PC-3 (cell line): ENCODE measurements at places on chromosomes 12 and 14. TPM values are rescaled to one million over a fixed set of nuclear protein-coding genes. Genes with fewer than 3 reads are reported as not detected.

STK38L gene
- total RNA-seq: 19.4 and 32.3 TPM in 2 replicates

APAF1 gene
- total RNA-seq: 8.5 and 10.1 TPM in 2 replicates

IQSEC3 gene
- 0.11 TPM in 1 of 2 replicates, not detected in the other for total RNA-seq

TAS2R20 gene
- 0.11 and 0.46 TPM in 2 replicates for total RNA-seq

ART4 gene
- total RNA-seq: not detected in 2 replicates
